ENCODE measurements at places on chromosomes 6 and 20. TPM values are rescaled to one million over a fixed set of nuclear protein-coding genes. Genes with fewer than 3 reads are reported as not detected.

CLIC5 gene
- total RNA-seq = 2.2 TPM

C6orf58 gene
- not detected for total RNA-seq

GRIK2 gene
- not detected for total RNA-seq

ALDH5A1 gene
- 4.9 TPM for total RNA-seq

CPNE5 gene
- total RNA-seq = 1.7 TPM

TAAR5 gene
- not detected for total RNA-seq

TINAG gene
- not detected for total RNA-seq

ZFP57 gene
- total RNA-seq = not detected

FOXS1 gene
- not detected for total RNA-seq

RAB32 gene
- total RNA-seq = 0.21 TPM

LRP11 gene
- total RNA-seq = 1.4 TPM

TCP11 gene
- not detected for total RNA-seq

HLA-DRB5 gene
- total RNA-seq = 15.0 TPM

SIRPD gene
- total RNA-seq = 0.23 TPM
